ENCODE measurements at places on chromosomes 4 and X.

- DNase-seq = peak; percentile 50
Observed at GRCh38 chr4:1351854-1352566, 5.0 kb downstream of the UVSSA start.

DNA sequence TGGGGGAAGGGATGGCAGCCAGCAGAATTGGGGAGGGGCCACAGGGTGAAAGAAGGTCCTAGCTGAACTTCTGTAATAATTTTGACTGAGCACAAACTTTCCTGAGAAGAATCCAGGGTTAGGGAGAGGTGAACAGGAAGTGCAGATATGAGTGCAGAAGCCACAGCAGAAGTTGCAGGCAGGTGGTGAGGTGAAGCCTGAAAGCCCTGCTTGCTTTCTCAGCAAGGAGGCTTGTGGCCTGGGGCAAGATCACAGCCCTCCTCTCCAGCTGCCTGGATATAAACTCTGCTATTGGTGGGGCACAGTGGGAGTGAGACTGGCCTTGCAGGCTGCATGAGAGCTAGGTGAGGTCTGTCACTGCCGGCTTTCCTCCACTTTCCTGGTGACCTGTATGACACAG, 44.1 kb upstream of the UPRT start:
- no peak for DNase-seq

DNA sequence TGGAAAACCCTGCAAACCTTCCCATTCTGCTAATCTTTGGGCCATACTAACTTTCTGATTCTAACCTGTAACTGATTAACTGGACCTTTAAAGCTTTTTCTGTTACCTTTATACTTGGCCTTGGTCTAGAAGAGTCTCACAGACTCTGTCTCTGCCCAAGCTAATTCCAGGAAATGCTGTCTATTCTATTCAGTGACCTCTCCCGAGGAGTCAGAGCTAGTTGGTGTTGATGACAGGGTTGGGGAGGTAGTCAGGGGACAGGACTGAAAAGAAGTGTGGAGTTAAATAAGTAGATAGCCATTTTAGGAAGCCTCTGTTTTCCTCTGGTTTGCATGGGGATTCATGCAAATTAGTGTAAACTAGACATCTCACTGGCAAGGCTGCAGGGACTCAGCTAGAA, 429.5 kb downstream of the GRID2 start:
- no peak for DNase-seq

GRCh38 chr4:2812612-2813354, 19.9 kb downstream of the SH3BP2 start:
- no peak for DNase-seq

- DNase-seq = no peak
Observed at GRCh38 chr4:83172371-83172770, 57.8 kb upstream of the PLAC8 start.

DNA sequence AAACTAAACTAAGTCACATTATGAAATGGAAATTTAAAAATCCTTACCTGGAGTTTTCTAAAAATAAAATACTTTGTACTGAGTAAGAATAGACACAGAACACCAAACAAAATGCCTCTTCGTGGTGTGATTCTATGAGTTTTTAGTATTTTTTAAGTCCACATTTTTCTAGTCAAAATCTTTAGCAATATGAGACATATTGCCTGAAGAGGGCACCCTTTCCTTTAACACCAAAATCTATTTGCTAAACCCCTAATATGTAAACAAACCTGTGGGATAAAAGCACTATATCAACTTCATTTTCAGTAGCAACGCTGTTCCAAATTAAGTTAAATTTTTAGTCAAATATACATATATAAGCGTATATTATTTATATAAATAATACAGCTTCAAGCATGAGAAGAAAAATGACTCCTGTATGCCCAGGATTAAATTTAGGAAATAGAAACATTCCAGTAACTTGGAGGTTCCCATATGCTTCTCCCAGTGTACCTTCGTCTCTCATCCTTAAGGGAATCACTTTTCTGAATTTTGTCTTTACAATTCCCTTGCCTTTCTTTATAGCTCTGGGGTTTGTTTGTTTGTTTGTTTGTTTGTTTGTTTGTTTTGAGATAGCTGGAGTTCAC, 23.0 kb upstream of the PGM2 start:
- no peak for DNase-seq

- DNase-seq = no peak
Observed at GRCh38 chr4:94468093-94468769, 16.5 kb downstream of the PDLIM5 start.

- peak; percentile 23 for DNase-seq
Observed at GRCh38 chrX:3815896-3816664, 102.6 kb upstream of the PRKX start.

GRCh38 chrX:9466124-9466495, 1.3 kb downstream of the TBL1X start:
- DNase-seq = no peak

DNA sequence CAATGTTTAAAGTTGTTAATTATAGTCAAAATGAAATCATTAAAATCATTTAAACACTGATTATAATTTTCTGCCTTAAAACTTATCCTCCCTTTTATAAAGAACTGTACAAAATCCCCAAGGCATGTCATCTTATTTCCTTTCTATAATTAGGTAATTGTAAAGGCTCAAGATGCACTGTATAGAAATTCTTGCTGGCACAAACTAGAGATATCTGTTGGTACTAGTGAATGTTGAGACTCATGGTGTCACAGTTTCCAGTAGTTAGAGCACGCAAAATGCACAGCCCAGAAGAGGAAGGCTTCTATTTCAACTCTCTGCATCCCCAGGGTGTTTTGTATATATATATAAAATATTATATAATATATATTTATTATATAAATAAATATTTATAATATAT, 22.7 kb upstream of the PLA2G12A start:
- no peak for DNase-seq

DNA sequence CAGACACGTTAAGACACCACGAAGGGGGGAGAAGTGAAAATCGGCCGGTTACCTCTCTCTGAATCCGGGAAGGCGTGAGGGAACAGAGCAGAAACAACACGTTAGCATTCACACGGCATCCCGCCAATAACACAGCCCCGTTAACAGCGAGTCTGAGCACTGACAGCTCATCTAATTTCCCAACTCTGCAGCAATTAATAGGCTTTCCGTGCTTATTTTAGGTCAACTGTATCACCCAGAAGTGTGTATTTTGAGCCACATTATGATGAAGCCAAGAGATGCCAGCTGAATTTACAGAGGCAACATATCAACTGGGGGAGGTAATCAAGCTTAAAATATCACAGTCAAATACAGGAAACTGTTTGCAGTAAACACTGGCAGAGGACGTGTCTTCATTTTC, 92.6 kb downstream of the NSUN7 start:
- DNase-seq = no peak

- DNase-seq = no peak
Observed at GRCh38 chr4:114563536-114564315, 34.9 kb upstream of the UGT8 start.

- DNase-seq = peak; percentile 54
Observed at GRCh38 chrX:16185725-16186136, 18.4 kb downstream of the MAGEB17 start.

- no peak for DNase-seq
Observed at GRCh38 chrX:107940095-107940494, 42.1 kb downstream of the TEX13B start.

DNA sequence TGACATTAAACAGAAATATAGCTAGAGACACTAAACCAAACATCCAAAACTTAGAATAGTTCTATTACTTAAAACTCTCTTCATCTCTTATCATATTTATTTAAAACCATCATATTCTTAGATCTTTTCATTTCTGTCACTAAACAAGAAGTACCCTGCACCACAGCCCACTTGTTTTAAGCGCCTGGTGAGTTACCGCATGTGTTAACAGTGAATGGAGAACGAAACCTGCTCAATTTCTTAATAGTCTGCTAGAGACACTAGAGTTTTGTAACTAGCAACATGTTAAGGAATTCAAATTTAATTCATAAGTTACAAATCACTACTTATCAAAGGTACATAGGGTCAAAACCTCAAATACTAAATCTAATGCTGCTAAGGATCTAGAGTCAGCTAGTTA, 111.5 kb downstream of the FBXW7 start:
- DNase-seq = no peak

- DNase-seq = no peak
Observed at GRCh38 chr4:159146488-159146887, 43.6 kb downstream of the RAPGEF2 start.

- no peak for DNase-seq
Observed at GRCh38 chrX:78383594-78383993, 56.2 kb upstream of the CYSLTR1 start.

- DNase-seq = no peak
Observed at GRCh38 chr4:151678048-151678872, 82.5 kb downstream of the GATB start.

- no peak for DNase-seq
Observed at GRCh38 chr4:110170861-110171260, 27.6 kb downstream of the ELOVL6 start.

DNA sequence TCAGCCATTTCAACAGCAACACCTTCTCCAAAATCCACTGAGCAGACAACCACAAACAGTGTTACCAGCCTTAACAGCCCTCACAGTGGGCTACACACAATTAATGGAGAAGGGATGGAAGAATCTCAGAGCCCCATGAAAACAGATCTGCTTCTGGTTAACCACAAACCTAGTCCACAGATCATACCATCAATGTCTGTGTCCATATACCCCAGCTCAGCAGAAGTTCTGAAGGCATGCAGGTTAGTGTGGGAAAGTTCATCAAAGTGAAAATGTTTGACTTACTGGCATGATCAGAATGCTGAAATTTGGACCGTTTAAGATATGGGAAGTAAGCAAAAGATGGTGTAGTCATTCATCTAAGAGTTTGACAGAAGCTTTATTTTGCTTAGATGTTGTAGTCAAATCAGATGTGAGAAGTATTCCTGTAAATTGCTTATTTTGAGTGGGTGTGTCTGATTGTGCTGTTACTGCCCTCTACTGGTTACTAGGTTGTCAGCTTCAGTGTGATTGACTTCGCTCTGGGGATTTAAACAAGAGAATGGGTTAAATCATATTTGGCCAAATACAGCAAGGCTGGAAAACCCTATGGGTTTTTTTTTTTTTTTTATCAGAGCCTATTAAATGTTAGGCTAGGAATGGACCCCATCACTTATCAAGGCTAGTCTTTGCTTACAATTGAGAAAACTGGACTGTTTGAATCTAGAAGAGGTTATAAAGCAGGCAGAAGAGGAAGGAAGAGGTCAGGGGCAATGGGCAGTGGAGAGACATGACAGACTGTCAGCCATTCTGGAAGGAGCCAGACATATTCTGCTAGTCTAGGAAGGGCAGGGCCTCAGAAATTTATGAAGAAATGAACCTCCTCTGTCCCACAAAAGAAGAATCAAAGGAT, 130.3 kb downstream of the DIPK2B start:
- peak; percentile 24 for DNase-seq

GRCh38 chr4:123822353-123822752, 425.8 kb downstream of the SPRY1 start:
- DNase-seq = no peak

- no peak for DNase-seq
Observed at GRCh38 chr4:163085085-163085484, 81.6 kb downstream of the NAF1 start.

GRCh38 chrX:127943571-127943970, 108.6 kb downstream of the ACTRT1 start:
- DNase-seq = no peak

DNA sequence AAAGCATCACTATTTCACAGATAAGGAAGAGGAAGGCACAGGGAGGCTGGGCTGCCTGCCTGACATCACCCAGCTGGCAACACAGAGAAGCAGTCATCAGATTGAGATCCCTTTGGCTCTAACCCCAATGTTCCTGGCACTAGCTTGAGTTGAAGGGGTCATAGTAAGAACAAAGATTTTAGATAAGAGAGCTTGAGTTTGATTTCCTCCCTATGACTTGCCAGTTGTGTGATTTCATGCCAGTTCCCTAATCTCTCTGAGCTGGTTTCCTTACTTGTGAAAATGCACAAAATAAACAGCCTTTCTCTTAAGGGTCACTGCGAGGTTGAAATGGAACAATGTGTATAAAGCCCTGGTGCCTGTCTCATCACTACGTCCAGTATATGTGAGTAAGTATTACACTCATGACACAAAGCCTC, 475.4 kb upstream of the HS3ST1 start:
- no peak for DNase-seq

DNA sequence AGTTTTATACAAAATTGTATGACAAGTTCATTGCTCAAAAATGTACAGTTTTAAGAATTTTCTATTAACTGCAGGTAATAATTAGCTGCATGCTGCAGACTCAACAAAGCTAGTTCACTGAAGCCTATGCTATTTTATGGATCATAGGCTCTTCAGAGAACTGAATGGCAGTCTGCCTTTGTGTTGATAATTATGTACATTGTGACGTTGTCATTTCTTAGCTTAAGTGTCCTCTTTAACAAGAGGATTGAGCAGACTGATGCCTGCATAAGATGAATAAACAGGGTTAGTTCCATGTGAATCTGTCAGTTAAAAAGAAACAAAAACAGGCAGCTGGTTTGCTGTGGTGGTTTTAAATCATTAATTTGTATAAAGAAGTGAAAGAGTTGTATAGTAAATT, 131.0 kb downstream of the TET2 start:
- DNase-seq = no peak

- no peak for DNase-seq
Observed at GRCh38 chrX:43469391-43470054, 186.6 kb upstream of the MAOA start.

GRCh38 chrX:6163721-6164120, 64.9 kb downstream of the NLGN4X start:
- DNase-seq = no peak

- DNase-seq = no peak
Observed at GRCh38 chr4:129230846-129231245, 134.9 kb downstream of the C4orf33 start.

DNA sequence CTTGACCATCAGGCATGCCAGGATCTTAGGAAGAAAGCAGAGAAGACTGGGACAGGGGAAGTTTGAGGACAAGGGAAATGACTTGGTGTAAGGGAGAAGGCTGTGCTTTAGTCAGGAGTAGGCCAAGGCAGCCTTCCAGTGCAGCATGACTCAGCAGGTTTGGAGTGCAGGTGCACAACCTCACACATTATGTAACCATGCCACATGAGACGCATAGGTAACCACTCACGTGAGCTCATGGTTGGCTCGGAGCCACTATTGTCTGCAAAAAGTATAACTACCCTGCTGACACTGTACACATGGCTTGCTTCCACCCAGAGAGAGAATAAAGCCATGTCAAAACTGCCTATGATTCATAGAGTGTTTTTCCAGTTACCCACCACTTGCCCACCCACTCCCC, 715.9 kb downstream of the SMARCA1 start:
- DNase-seq = no peak

- DNase-seq = no peak
Observed at GRCh38 chr4:159240687-159241086, 137.8 kb downstream of the RAPGEF2 start.

GRCh38 chr4:80252427-80252826, 14.0 kb upstream of the FGF5 start:
- DNase-seq = no peak

DNA sequence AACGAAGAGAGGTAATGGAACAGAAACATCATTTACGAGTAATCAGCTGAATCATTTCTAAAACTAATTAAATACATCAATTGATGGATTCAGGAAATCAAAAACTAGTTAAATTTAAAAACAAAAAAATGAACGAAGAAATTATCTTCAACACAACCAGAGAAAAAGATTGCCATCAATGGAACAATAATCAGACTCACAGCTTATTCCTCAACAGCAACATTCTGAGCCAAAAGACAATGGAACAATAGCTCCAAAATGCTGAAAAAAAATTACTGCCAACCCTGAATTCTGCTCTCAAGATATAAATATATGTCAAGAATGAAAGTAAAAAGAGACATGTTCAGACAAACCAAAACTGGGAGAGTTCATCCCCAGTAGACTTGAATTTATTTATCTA, 65.5 kb upstream of the KLF3 start:
- no peak for DNase-seq

- no peak for DNase-seq
Observed at GRCh38 chr4:10750714-10751113, 66.1 kb upstream of the CLNK start.

Data from HCT116 (cell line).